ENCODE measurements at places on chromosomes 6 and 20. TPM values are rescaled to one million over a fixed set of nuclear protein-coding genes. Genes with fewer than 3 reads are reported as not detected.

The HDGFL1 gene
- not detected for total RNA-seq

The SRSF6 gene
- 64.3 TPM for total RNA-seq

The KIF25 gene
- total RNA-seq: not detected

The SAYSD1 gene
- 21.1 TPM for total RNA-seq

The MICA gene
- total RNA-seq: 16.3 TPM

The MDFI gene
- 10.9 TPM for total RNA-seq

The KIFC1 gene
- 0.33 TPM for total RNA-seq

The NRN1 gene
- total RNA-seq: 27.0 TPM

The LHFPL5 gene
- not detected for total RNA-seq

The EDN3 gene
- not detected for total RNA-seq

The VAPB gene
- total RNA-seq: 25.3 TPM

The LRP11 gene
- 18.7 TPM for total RNA-seq

The PLCB4 gene
- total RNA-seq: 11.5 TPM

The C4A gene
- total RNA-seq: 5.1 TPM

The XKR7 gene
- total RNA-seq: not detected

The MLN gene
- not detected for total RNA-seq

The BMP7 gene
- 0.44 TPM for total RNA-seq

The AIF1 gene
- 102 TPM for total RNA-seq

The BPIFB4 gene
- not detected for total RNA-seq
